Stimulated activated CD8-positive, alpha-beta memory T cell treated with anti-CD3 and anti-CD28 coated beads, Interleukin-7, amount 100 ng/mL, for 1 hour (primary cell): ENCODE measurements at places on chromosomes 5 and 9.
A peak's percentile ranks its signal among the peaks of the same experiment; 100 is the strongest.

GRCh38 chr9:35842020-35842745 lies 13.2 kb downstream of the TMEM8B start:
- no peak for DNase-seq

DNA sequence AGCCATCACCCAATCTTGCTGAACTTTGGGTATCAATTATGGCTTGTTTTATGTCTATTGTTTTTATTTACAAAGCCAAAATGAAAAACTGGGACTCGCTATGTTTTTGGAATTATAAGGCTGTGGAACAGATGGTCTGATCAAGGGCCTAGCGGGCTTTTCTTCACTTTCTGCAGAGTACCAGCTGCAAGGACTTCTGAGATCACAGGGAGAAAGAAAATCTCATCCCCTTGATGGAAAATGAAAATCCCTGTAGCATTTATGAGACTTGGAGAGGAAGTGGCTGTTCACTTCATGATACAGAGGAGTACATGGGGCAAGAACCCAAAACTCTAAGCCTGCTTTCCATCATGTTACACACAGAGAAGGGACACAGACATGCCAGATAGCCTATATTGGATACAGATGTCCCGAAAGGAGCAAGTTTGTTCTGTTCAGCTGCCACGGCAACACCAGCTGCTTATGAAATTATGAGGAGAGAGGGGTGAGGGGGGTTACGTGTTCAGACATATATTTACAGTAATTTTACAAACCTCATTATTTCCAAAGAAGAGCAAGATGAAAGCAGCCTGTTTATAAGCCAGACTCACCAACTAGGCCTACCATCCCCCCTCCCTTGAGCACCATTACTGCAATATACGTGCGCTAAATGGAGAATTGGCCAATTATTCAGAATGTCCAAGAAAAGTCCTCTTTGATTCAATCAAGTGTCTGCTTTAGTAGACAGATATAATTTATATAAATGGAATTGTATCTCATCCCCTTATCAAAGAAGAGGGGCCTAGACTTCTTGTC lies 220.0 kb downstream of the MARCHF11 start:
- no peak for DNase-seq

DNA sequence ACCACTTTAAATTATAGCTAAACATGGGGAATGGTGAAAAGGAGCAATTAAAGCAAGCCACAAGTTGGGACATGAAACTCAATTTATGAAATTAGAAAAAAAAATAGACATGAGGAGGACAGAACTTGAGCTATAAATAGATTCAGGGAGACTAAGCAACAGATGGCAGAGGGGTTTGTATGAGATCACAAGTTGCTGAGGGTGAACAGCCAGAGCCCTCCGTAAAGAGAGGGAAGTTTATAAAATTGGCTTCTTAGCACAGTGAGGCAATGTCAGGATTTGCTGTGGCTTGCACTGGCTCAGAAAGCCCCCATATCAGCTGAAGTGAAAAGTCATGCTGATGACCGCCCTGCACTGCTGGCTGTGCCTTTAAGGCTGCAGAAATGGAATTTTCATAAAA lies 443.4 kb upstream of the CD180 start:
- DNase-seq, result no peak

DNA sequence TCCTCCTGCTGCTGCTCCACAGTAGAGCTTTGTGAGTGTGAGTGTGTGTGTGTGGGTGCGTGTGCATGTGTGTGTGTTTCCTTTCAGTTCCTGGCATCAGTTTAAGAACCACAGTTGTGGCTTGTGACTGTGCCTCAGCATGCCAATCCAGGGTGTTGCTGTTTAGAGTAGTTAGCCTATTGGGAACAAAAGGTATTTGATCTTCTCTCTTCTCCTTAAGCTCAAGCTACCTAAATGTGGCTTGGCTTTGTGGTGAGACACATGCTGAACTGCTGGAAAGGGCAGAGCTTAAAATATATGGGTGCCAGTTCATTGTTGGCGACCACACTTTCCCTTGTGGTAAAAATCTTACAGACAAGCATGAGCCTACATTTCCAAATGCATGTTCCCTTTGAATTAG lies 116.6 kb upstream of the BNC2 start:
- DNase-seq, result no peak

GRCh38 chr5:177499842-177500241 lies 2.4 kb upstream of the PDLIM7 start:
- no peak for DNase-seq

GRCh38 chr5:66710557-66711088 lies 114.4 kb downstream of the MAST4 start:
- no peak for DNase-seq

DNA sequence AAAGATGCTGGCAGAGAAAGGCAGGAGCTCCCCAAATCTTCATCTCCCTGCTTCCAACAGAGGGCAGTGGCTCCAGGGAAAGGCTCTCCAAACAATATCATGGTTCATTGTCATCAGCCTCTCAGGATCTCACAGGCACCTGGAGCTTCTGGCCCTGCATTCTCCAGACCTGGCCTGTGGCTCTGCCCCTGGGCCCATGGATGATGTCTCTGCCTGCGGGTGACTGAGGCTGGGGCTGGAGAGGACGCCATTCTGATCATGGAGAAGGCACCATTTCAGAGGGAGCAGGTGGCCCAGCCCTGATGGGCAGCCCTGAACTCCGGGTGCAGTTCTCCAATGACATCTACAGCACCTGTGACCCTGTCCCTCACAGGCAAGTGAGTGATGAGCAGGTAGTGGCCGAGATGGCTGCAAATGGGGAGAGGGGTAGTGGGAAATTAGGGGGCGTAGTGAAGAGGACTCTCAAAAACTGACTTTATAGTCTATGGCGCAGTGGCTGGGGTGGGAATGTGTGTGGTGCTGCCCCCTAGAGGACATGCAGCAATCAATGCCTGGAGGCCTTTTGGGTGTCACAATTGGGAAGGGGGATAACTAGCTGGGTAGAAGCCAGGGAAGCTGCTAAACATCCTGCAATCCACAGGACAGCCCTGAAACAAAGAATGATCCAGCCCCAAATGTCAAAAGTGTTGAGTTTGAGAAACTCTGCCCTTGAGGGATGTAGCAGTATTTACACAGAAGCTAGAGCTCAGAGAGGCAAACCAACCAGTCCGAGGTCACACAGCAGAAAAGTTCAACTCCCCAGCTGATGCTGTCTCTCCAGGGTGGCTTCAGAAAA lies 3.2 kb downstream of the SH3PXD2B start:
- DNase-seq, result no peak

DNA sequence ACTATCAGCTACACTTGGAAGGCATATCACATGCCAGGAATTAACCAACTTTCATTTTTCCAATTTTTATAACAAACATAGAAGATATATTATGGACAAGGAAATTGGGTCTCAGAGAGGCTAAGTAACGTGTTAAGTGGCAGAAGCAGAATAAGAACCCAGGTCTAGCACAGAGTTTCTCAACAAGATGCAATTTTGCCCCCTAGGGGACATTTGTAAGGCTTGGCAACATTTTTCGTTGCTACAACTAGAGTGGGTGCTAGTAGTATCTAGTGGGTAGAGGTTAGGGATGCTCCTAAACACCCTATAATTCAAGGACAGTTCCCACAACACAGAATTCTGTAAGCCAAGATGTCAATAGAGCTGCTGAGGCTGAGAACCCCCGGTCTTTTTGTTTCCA lies 180.6 kb downstream of the SNCAIP start:
- no peak for DNase-seq

GRCh38 chr5:113085880-113086409 lies 109.3 kb downstream of the DCP2 start:
- no peak for DNase-seq

DNA sequence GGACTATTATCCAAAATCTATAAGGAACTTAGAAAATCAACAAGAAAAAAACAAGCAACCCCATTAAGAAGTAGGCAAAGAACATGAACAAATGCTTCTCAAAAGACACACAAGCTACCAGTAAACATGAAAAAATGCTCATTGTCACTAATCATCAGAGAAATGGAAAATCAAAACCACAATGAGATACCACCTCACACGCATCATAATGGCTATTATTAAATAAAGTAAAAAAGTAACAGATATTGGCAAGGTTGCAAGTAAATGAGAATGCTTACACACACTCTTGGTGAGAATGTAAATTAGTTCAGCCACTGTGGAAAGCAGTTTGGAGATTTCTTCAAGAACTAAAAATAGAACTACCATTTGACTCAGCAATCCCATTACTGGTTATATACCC lies 167.0 kb upstream of the DMRTA1 start:
- no peak for DNase-seq

GRCh38 chr9:97425336-97425972 lies 13.6 kb downstream of the TDRD7 start:
- no peak for DNase-seq

- no peak for DNase-seq
Measured at GRCh38 chr9:72564479-72565281, 43.3 kb downstream of the TMC1 start.

GRCh38 chr9:137953683-137954438 lies 76.3 kb downstream of the CACNA1B start:
- no peak for DNase-seq

GRCh38 chr5:67206929-67207328 lies 10.3 kb upstream of the CD180 start:
- peak; percentile 63 for DNase-seq

DNA sequence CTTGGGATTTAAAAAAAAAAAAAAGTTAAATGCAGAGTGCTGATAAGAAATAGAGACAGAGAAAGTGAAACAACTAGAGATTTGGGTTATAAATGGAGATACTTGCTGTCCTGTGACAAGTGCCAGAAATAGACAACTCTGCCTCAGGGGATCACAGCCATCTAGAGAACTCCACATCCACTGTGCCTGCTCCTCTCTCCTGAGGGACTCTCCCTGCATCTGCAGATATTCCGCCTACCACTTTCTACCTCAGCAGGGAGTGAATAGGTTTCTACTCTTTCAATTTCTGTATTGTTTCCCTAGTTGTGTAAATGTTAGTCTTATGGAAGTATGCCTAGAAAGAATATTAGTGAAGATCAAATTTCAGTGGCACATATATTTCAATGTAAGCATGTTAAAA lies 307.2 kb downstream of the HTR1A start:
- no peak for DNase-seq

DNA sequence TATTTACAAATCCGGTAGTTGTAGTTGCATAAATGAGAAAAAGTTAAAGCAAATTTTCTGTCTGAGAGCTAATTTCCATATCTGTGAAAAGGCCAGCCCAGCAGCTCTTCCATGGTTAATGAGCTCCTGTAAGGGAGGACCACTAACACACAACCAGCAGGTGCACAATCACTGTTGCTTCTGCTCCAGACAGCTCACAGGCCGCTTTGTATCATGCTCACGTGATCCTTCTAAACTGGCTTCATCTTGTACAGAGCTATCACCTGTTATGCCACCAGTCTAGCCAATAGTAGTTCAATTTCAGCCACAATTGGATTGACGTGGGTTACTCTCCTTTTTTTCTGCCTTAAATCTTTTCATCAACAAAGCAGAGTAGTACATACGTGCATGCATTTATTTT lies 38.3 kb upstream of the FBXL17 start:
- DNase-seq, result no peak

- DNase-seq, result no peak
Measured at GRCh38 chr5:140216478-140217074, 41.6 kb downstream of the CYSTM1 start.

DNA sequence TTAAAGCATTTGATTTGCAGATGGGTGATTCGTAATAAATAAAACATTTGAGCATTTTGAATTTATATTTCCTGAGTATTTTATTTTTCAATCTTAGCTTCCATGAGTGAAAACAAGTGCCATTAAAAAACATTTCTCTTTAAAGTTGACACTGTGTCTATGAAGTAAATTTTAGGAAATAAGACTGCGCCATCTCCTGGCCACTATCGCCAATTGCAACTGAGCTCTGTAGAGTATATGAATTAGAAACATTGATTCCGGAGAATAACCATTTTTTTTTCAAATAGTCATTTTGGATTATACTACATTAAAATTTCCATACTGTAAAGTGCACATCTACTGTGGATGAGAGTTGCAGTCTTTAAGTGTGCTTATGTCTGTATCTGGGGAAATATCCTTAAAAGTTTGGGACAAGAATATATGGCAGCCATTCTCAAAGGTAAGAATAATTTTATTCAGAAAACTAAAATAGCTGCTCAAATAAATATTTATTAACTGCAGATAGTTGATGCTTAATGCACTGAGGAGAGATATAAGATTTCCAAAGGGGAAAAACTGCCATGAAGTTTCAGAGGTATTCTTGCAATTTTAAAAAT lies 5.9 kb downstream of the DMRTA1 start:
- DNase-seq, result no peak

DNA sequence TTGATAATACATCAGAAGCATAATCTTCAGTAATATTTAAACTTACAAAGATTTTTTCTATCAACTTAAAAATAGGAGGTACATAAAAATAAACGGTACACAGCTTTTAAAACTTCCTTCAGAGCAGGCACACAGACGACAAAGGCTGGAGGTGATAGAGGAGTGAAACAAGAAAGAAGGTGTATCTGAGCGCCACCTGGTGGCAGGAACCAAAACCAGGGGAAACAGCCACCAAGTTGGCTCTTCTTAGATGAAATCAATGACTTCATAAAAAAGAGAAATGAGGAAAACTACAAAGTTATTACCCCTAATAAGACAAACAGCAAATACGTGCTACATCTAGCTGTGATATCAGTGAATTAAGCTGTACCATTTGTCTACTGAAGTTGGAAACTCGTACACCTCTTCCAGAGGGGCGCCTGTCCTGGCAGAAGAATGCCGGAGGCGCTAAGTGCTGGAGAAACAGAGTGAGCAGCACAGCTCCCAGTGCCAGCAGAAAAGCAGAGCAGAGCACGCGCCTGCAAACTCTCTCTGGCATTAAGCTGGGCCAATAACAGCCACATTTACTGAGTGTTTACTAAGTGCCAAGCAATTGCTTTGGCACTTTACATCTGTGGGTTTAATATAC lies 85.9 kb downstream of the SETX start:
- DNase-seq, result peak; percentile 45

DNA sequence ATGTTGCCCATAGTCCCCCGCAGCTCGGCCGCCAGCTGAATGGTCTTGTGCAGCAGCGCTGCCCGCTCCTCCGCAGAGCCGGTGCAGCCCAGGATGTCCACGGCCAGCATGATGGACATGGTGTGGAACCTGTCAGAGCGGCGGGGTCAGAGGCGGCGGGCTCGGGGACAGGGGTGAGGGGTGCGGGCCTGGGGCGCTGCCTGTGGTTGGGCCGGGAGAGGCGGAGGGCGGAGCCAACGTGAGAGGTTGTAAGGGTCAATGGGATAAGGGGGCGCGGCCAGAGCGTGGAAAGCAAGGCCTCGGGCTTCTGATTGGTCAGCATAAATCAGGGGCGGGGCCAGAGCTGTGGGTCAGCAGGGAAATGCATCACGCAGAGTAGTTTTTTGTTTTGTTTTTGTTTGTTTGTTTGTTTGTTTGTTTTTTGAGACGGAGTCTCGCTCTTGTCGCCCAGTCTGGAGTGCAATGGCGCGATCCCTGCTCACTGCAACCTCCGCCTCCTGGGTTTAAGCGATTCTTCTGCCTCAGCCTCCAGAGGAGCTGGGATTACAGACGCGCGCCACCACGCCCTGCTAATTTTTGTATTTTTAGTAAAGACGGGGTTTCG lies 6.8 kb upstream of the TOR2A start:
- DNase-seq, result no peak
